ENCODE measurements at places on chromosomes 2 and 18. TPM values are rescaled to one million over a fixed set of nuclear protein-coding genes. Genes with fewer than 3 reads are reported as not detected.

DNA sequence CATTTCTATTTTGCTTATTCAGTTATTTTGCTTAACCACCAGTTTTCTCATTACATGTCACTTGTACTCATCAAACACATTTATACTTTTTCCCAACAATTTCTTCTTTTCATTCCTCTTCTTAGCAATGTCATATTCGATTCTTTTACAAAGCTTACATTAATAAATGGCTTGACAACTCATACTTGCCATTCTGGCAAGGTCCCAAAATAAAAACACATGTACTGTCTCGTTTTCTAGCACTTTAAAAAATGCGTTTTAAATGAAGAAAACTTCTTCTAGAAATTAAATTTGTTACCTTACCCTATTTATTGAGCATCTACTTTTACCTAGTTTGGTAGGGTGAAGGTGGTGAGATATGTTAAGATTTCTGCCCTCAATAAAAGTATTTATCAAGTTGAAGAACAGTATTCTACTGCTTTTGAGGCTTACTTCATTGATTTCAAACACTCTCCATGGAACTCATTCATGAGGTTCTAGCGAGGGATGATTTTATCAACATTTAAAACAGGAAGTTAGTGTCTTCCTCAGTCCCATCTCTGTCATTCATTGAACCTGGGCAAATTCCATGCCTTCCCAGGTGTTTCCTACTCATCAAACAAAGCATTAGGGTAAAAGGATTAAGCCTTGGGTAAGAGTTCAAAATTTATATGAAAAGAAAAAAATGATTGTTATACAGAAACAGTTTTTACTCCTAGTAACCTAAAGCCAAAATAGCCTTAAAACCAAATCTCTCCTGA, 52.6 kb downstream of the CALCRL start:
- no peak overlapping the region for H3K4me3 ChIP-seq
- no peak overlapping the region for H3K27ac ChIP-seq
- DNase-seq, result no peak
- H3K27me3 ChIP-seq, result peaks cover 2% of the 10 kb centered on the region

DNA sequence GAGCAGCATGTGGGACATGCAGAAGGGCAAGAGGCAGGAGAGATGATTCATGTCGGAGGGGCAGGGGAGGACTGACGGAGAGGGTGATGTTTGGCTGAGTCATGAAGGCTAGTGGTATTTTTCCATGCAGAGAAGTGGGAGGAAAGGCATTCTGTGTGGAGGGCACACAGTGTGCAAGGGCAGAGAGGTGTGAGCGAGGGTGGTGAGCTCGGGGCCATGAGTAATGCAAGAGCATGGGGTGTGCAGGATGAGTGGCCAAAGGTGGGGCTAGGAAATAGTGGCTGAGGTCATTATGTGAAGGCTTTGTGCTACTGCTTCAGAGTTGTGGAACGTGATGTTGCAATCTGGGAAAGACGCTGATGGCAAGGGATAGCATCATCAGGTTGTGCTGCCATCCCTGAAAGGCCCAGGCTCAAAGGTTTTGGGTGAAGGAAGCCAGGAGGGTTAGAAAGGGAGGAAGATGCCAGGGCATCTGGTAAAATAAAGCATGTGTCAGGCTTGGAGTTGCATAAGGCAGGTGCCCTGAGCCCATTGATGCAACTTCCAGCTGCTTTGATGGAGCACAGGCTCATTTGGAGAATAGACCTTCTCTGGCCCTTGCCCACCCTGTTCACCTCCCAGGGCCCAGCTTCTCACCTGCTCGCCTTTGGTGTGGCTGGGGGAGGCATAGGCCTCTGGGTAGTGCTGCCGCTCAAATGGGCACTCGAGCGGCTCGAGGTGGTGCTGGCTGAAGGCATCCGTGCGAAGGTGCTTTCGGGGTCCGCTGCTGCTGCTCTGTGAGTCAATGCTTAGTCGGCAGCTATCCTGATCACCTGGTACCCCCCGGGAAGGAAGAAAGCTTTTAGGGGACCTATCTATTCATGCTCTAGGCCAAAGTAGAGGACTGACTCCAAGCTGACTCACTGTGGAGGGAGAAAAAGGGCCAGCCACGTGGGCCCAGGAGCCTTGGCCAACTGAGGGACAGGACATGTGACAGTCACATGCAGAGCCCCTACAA, 37.5 kb downstream of the PAX8 start:
- H3K27ac ChIP-seq, result peak overlapping the region; percentile 49
- no peak for DNase-seq
- H3K36me3 ChIP-seq, result no peaks in the 10 kb centered on the region
- H3K27me3 ChIP-seq, result no peaks in the 10 kb centered on the region
- H3K4me3 ChIP-seq, result peak overlapping the region; percentile 16

- H3K27me3 ChIP-seq, result peaks cover 2% of the 10 kb centered on the region
- H3K4me1 ChIP-seq, result peaks cover 12% of the 10 kb centered on the region
- H3K4me3 ChIP-seq, result peak overlapping the region; percentile 11
- no peak for DNase-seq
- H3K27ac ChIP-seq, result no peak overlapping the region
Measured at GRCh38 chr2:60104514-60105505, 448.6 kb downstream of the BCL11A start.

DNA sequence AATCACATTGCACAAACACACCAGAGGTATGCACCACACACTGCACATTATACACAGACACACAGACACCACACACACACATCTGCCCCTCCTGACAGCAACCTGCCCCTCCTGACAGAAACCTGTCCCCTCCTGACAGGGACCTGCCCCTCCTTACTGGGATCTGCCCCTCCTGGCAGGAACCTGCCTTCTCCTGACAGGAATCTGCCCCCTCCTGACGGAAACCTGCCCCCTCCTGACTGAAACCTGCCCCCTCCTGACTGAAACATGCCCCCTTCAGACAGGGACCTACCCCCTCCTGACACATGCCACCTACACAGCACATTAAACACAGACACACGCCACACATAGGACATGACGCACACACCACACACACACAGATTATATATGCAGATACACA, 88.9 kb downstream of the PXDN start:
- H3K4me1 ChIP-seq, result no peaks in the 10 kb centered on the region
- no peaks in the 10 kb centered on the region for H3K36me3 ChIP-seq
- no peak overlapping the region for H3K27ac ChIP-seq
- no peak overlapping the region for H3K4me3 ChIP-seq

- no peaks in the 10 kb centered on the region for H3K36me3 ChIP-seq
- DNase-seq, result no peak
- peaks cover 10% of the 10 kb centered on the region for H3K27me3 ChIP-seq
- H3K4me3 ChIP-seq, result no peak overlapping the region
Measured at GRCh38 chr18:5973099-5973498, 77.8 kb upstream of the TMEM200C start.

DNA sequence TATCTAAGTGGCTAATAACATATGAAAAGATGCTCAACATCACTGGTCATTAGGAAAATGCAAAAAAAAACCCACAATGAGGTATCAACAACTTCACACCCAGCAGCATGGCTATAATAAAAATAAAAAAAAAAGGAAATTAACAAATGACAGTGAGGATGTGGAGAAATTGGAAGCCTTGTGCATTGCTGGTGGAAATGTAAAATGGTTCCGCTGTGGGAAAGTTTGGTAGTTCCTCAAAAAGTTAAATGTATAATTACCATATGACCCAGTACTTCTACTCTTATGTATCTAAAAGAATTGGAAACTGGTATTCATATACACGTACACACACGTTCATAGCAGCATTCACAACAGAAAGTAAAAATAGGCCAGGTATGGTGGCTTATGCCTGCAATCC, 15.5 kb upstream of the CACNB4 start:
- H3K4me3 ChIP-seq, result no peak overlapping the region
- no peak for DNase-seq
- no peaks in the 10 kb centered on the region for H3K27me3 ChIP-seq
- H3K4me1 ChIP-seq, result no peaks in the 10 kb centered on the region
- no peak overlapping the region for H3K27ac ChIP-seq

- no peak overlapping the region for H3K4me3 ChIP-seq
- H3K4me1 ChIP-seq, result peaks cover 24% of the 10 kb centered on the region
- no peak for DNase-seq
- H3K27ac ChIP-seq, result no peak overlapping the region
- H3K36me3 ChIP-seq, result no peaks in the 10 kb centered on the region
Measured at GRCh38 chr2:178109813-178110212, 2.4 kb upstream of the RBM45 start.

GRCh38 chr18:80225685-80226084, 21.6 kb downstream of the PARD6G start:
- no peak for DNase-seq
- no peak overlapping the region for H3K4me3 ChIP-seq
- peaks cover 2% of the 10 kb centered on the region for H3K27me3 ChIP-seq
- no peak overlapping the region for H3K27ac ChIP-seq
- no peaks in the 10 kb centered on the region for H3K4me1 ChIP-seq
- no peaks in the 10 kb centered on the region for H3K36me3 ChIP-seq

GRCh38 chr2:25698752-25699151, 25.4 kb upstream of the DTNB start:
- H3K4me3 ChIP-seq, result no peak overlapping the region
- H3K4me1 ChIP-seq, result peaks cover 6% of the 10 kb centered on the region
- H3K36me3 ChIP-seq, result no peaks in the 10 kb centered on the region
- no peaks in the 10 kb centered on the region for H3K27me3 ChIP-seq
- no peak for DNase-seq
- no peak overlapping the region for H3K27ac ChIP-seq

- no peak for DNase-seq
- no peak overlapping the region for H3K4me3 ChIP-seq
- no peaks in the 10 kb centered on the region for H3K27me3 ChIP-seq
- H3K36me3 ChIP-seq, result no peaks in the 10 kb centered on the region
Measured at GRCh38 chr18:4908328-4908727, 288.7 kb downstream of the AKAIN1 start.

DNA sequence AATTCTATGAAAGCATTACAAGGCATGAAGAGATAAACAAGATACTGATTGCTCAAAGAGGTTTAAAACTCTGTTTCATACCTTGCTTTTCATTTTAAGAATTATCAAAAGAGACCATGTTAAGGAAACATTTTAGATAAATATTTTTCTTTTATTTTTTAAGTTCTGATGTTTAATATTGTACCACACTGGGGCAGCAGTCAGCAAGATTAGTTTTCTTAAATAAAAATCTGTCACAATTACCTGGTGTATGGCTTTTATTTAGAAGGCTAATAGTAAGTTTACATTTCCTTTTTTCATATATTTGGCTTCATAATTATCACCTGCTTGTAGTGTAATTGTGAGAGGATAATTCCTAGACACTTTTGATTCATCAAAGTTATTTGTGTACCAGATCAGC, 46.4 kb downstream of the ZNF804A start:
- no peak overlapping the region for H3K4me3 ChIP-seq
- H3K4me1 ChIP-seq, result no peaks in the 10 kb centered on the region
- no peak for DNase-seq
- H3K27ac ChIP-seq, result no peak overlapping the region
- H3K27me3 ChIP-seq, result no peaks in the 10 kb centered on the region
- no peaks in the 10 kb centered on the region for H3K36me3 ChIP-seq

DNA sequence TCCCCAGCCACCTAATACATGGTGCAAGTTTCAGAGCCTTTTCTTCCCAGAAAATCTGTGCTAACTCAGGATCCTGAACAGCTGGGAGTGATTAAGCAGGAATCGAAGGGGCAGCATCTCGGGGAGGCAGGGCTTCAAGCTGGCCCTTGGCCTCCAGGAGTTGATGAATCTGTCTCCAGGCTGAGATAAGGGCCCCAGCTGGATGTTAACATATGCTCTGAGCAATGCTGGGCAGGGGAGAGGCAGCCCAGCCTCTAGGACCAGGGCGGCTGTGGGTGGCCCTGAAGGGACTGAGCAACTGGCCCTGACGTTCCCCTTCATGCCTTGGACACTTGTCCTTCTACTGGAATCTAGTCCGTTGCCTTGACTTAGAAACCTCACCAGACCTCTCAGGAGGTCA, 84.1 kb upstream of the EPC2 start:
- no peak overlapping the region for H3K27ac ChIP-seq
- H3K4me3 ChIP-seq, result no peak overlapping the region
- no peaks in the 10 kb centered on the region for H3K36me3 ChIP-seq

DNA sequence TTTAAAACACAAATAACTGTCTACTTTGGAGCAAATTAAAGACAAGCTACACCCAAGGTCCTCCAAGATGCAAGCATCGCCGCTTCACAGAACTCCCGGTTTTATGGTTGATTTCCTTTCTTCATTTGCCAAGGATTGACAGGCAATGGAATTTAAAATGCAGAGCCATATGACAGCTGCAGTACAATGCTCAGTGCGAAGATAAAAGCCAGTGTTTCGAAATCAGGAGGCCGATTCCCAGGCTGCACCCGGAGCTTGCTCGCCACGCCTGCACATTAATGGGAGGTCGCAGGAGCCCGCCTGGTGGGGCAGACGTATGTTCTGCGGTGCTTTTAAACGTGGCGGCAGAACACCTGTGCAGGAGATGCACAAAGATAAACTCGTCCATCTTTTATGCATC, 727.6 kb upstream of the SOX11 start:
- no peak overlapping the region for H3K4me3 ChIP-seq
- no peak overlapping the region for H3K27ac ChIP-seq
- no peaks in the 10 kb centered on the region for H3K4me1 ChIP-seq
- no peak for DNase-seq
- H3K27me3 ChIP-seq, result no peaks in the 10 kb centered on the region

DNA sequence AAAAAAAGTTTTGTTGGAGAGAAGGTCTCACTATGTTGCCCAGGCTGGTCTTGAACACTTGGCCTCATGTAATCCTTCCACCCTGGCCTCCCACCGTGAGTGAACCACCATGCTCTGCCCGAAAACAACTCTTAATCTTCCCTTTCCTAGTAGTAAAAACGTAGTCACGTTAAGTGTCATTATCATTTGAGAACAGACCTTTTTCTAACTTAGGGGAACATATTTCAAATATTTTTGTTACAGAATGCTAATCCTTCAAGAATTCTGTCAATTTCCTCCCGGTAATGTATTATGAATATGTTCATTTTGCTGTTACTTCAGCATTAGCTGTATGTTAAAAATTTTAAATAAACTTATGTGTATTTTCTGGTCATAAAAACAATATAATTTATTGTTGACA, 49.7 kb downstream of the MTA3 start:
- H3K4me3 ChIP-seq, result no peak overlapping the region
- no peaks in the 10 kb centered on the region for H3K27me3 ChIP-seq
- no peak for DNase-seq
- H3K4me1 ChIP-seq, result peaks cover 9% of the 10 kb centered on the region
- peaks cover 7% of the 10 kb centered on the region for H3K36me3 ChIP-seq

- DNase-seq, result no peak
- peaks cover 30% of the 10 kb centered on the region for H3K4me1 ChIP-seq
- no peak overlapping the region for H3K27ac ChIP-seq
- H3K4me3 ChIP-seq, result peak overlapping the region; percentile 84
- peaks cover 6% of the 10 kb centered on the region for H3K36me3 ChIP-seq
Measured at GRCh38 chr2:203532957-203533658, 2.0 kb downstream of the RAPH1 start.

DNA sequence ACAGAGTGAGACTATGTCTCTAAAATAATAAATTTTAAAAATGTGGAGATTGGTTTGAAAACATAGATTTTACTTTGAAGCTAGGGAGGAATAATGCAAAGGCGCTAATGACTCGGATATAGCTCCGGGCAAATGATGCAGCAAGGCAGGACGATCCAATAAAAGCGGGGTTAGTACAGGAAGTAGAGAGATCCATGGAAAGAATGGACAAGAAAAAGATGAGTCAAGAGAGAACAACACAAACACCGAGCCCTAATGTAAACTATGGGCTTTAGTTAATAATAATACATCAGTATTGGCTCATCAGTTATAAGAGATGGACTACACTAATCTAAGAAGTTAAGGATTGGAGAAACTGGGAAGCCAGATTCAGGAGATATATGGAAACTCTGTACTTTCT, 74.5 kb downstream of the QPCT start:
- H3K4me3 ChIP-seq, result no peak overlapping the region
- H3K27ac ChIP-seq, result no peak overlapping the region
- H3K36me3 ChIP-seq, result no peaks in the 10 kb centered on the region
- no peaks in the 10 kb centered on the region for H3K4me1 ChIP-seq

KCNG2 gene
- total RNA-seq, result not detected

RIT2 gene
- not detected for total RNA-seq

STRN gene
- total RNA-seq, result 29.0 TPM

AQP12B gene
- total RNA-seq, result not detected

Data from activated T-helper 1 cell treated with anti-CD3 and anti-CD28 coated beads, Interleukin-12 subunit alpha, Interleukin-12 subunit beta, Interleukin-2, Interleukin-4 antibody, amounts not matched to agents 30 ng/mL and 10 ng/mL and 1 ng/mL, durations not matched to agents 14 hours and 24 hours and 36 hours (primary cell).